Cortex of kidney (tissue), 1 donor: ENCODE measurements at places on chromosomes 4 and X.

DNA sequence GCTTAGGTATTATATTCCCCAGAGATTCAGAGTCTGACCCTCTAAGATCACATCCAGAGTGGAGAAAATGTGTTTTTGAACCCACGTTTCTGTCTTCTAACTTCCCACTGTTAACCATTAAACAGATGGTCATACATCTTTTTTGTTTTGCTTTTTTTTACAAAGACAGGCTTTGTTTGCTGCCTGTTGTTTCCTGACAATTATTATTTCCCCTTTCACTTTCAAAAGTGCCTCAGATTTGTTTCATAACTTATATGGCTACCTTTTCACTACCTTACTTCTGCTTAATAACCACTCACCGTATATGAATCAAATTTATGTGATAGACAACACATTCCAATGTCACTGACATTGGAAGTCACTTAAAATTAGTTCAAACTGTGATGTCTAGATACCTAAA, 142.2 kb downstream of the HS3ST1 start:
- no peak for DNase-seq

DNA sequence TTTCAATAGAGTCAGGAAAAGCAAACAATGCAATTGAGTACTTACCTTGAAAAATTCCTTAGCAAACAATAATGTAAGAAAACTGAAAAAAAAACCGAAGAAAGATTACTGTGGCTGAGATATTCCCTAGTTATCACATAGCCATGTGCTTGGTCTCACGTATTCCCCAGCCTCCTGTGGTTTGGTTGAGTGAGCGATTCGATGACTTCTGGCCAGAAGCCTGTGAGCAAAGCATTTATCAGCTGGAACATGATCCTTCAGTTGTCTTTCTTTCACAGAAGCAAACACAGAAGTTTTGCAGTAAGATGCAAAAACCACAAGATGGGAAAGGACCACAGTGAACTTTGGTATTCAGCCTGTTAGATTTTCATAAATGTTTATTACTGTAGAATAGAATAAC, 1754.3 kb upstream of the AGA start:
- DNase-seq, result no peak

- no peak for DNase-seq
These were observed 408.2 kb downstream of the SMARCA1 start for GRCh38 chrX:129115104-129115503.

DNA sequence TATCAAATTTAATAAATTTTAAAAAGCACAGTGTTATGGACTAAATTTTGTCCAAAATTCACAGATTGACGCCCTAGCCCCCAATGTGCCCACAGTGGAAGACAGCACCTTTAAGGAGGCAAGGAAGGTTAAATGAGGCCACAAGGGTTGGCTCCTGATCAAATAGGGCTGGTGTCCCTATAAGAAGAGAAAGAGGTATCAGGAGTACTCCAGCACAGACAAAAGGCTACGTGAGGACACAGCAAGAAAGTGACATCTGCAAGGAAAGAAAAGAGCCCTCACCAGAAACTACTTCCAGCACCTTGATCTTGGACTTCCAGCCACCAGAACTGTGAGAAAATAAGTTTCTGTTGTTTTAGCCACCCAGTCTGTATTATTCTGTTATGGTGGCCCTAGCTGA, 48.8 kb downstream of the FAM13A start:
- no peak for DNase-seq

DNA sequence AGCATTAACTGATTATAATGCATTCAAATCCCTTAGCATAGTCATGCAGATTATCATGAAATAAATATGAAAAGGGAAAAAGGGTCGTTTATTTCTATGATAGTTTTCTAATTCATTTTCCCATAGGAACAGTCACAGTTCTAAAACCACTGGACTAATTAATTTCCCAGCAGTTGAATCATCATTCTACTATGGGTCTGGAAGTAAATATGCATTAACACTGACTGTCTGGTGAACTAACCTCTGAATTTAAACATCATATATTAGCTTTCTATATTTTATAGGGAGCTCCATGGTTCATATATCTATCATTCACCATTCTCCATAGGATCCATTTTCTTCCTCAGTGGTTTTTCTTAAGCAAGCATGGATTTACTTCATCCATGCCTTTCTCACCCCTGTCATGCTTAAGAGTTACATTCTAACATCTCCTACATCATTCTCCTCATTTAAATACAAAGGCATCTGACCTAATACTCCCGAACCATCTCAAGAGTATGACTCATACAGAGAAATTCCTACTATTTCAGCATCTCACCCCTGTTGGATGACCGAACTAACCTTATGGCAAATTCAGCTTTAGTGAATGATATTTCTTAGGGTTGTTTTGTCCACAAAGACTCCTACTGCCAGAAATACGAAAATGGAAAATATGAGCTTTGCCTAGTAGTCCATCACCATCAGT, 198.7 kb upstream of the ADAMTS3 start:
- DNase-seq, result no peak

GRCh38 chrX:25020905-25021449, 5.2 kb upstream of the ARX start:
- no peak for DNase-seq

DNA sequence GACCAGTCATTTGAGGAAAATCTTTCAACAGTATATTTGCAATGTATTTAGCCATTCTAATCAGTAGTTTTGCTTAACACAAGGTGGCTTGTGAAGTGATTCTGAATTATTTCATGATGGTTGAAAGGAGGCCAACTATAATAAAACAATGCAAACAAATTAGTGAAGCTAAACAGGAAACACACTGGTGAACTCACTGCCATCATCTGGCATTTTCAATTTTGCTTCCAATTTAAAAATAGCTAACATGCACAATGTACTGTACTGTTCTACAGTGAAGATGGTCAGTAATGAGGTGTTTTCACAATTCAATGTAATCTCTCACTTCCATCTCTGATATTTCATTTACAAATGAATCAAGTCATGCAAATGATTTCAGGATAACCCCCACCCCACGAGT, 31.1 kb downstream of the PGRMC2 start:
- no peak for DNase-seq

GRCh38 chr4:138181287-138181686, 60.9 kb downstream of the SLC7A11 start:
- DNase-seq, result no peak

DNA sequence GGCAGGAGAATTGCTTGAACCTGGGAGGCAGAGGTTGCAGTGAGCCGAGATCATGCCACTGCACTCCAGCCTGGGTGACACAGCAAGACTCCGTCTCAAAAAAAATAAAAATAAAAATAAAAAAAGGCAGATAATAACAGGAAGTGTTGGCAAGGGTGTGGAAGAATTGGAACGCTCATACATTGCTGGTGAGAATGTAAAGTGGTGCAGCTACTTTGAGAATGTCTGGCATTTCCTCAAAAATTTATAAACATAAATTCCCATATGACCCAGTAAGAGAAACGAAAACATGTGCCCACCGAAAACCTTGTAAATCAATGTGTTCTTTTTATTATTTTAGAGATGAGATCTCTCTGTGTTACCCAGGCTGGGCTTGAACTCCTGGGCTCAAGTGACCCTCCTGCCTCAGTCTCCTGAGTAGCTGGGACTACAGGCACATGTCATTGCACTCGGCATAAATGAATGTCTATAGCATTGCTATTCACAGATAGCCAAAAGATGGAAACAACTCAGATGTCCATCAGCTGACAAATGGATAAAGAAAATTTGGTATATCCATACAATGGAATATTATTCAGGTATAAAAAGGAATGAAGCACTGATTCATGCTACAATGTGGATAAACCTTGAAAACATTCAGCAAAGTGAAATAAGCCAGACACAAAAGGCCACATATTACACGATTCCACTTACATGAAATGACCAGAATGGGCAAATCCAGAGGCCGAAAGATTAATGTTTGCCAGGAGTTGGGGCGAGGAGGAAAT, 63.7 kb upstream of the PLAC1 start:
- DNase-seq, result no peak

DNA sequence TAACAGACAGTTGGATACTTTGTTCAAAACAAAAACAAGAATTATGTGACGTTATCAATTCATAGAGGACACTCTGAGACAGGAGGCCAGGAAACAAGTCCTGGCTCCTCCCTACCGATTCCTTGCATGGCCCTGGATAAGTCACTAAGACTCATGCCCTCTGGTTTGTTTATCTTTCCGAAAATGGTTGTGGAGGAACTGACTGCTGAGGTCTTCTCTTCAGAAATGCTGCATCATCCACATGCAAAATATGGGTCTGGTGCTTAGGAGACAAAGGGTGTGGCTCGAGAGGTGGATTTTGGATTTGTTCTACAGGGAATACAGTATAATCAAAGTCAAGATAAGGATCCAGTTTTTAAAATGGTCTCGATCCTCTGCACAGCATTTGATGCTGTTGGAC, 130.9 kb downstream of the RELL1 start:
- no peak for DNase-seq

DNA sequence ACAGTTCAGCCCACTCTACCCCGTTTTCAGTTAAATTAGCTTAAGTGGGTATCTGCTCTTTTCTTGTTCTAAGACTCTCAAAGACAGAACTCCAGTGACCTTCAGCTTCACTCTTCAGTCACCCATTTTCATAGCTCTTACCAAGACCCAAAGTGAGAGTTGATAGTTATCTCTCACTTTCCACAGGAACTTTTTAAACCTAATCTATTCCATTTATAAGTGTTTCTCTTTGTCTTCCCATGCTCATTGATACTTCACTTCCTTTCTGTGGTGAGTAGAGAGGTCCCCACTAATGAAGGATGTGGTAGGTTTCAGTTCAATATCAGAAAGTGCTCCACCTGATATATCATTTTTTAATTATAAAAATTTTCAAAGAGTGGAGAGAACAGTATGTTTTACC, 33.4 kb downstream of the COX18 start:
- no peak for DNase-seq

- peak; percentile 4 for DNase-seq
These were observed at the start of gene PLS3 for GRCh38 chrX:115560978-115561604. TSS of gene PLS3 (plus strand) at chrX:115561174. CDS start at chrX:115610251, 49,077 bp downstream.

- no peak for DNase-seq
These were observed 904.9 kb downstream of the CENPC start for GRCh38 chr4:66640233-66640990.

- DNase-seq, result no peak
These were observed 82.2 kb upstream of the VEGFC start for GRCh38 chr4:176874721-176875445.

- DNase-seq, result no peak
These were observed 7.6 kb upstream of the DCLK2 start for GRCh38 chr4:150070464-150071170.

GRCh38 chrX:146278381-146278780, 460.8 kb downstream of the SLITRK2 start:
- no peak for DNase-seq

- DNase-seq, result no peak
These were observed 958.0 kb downstream of the STPG2 start for GRCh38 chr4:97185233-97185632.

- DNase-seq, result no peak
These were observed 52.8 kb downstream of the FAM47C start for GRCh38 chrX:37060999-37061398.

DNA sequence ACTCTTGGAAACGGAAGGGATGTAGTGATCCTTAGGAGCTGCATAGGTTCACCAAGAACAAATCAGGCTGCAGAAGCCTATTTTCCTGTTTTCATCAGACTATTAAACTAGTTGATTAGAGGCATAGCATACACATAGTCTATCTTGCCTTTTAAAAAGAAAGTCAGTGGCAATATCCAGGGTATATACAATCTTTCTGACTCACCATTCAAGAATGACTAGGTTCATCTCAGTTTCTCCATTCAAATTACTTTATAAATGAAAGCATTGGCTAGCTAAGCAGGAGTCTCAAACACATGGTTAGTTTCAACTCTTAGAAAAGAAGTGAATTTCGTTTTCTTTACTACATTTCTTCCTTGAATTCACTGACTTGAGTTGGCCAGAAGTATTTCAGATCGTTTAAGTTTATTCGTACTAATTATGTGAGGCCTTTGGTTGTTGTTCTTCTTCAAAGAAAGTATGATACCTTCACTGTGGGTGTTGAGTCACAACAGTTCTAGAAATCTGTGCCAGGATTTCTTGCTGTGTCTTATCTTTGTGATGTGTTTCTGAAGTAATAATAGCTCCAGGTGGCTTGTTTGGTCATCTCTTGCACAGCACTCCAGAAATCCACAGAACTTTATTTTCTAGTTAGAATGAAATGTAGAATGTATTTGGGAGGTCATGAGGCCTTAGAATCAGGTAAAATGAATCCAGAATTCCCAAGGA, 88.2 kb downstream of the AWAT2 start:
- DNase-seq, result no peak

- DNase-seq, result no peak
These were observed 499 bp downstream of the CYP2U1 start for GRCh38 chr4:107931775-107932321.

DNA sequence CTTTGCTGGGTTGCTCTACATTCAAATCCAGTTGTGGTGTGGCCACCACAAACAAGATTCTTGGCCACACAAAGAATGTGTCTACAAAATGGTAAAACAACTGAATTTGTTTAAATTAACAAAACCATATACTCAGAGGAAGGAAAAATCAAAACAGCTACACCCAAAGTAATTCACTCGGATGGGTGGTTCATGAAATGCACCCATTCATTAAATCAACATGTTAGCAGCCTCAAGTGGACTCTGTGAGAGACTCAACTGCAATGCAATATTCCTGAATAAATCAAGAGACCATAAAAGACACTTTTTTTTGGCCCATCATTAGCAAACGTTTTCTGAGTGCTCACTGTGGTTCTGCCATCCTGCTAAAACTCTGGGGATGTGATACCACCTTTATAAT, 11.2 kb upstream of the AMELX start:
- DNase-seq, result no peak

DNA sequence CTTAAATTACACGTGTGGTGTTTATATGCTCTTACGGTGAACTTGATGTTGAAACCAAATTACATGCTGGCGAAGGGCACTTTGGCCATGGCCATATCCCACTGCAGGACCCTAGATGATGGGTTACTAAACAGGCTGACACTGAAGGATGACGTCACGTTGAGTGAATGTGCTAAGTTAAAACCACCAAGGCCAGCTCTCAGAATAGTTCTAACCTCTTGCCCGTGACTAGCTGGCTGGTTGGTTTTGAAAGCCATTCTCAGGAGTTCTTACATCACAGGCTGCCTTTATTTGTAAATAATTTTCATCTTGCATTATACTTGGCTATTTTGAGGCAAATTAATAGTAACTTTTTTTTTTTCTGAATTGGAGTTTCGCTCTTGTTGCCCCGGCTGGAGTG, 41.3 kb upstream of the PHEX start:
- no peak for DNase-seq

- no peak for DNase-seq
These were observed 4.5 kb downstream of the VEGFC start for GRCh38 chr4:176788248-176788647.

- DNase-seq, result no peak
These were observed 12.5 kb upstream of the KLF8 start for GRCh38 chrX:56219700-56220099.

- DNase-seq, result no peak
These were observed 7.0 kb downstream of the TMEM255A start for GRCh38 chrX:120304256-120304655.

- DNase-seq, result no peak
These were observed 18.4 kb upstream of the TBC1D1 start for GRCh38 chr4:37872310-37872988.

DNA sequence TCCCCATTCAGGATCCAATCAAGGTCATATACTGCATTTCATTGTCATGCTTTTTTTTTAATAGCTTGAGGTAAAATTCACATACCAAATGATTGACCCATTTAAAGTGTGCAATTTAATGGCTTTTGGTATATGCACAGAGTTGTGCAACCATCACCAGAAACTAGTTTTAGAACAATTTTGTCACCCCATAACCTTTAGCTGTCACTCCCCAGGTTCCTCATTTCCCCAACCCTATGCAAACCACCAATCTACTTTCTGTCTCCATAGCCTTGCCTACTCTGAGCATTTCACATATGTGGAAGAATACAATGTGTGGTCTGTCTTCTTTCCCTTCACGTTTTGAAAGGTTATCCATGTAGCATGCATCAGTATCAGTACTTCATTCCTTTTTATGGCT, 1.4 kb upstream of the SMAD1 start:
- no peak for DNase-seq
